ENCODE measurements at places on chromosomes 2 and 18.
A peak's percentile ranks its signal among the peaks of the same experiment; 100 is the strongest.

DNA sequence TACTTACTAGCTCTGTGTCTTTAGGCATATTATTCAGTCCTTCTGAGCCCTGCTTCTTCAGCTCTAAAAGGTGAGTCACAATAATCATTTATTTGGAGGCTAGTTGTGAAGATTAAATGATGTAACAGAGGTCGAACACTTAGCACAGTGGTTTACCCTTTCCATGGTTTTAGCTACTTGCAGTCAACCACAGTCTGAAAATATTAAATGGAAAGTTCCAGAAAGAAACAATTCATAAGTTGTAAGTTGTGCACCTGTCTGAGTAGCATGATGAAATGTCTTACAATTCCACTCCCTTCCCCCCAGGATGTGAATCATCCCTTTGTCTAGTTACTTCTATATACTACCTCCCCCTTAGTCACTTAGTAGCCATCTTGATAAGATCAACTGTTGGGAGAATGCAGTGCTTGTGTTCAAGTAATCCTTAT lies 217.6 kb upstream of the THUMPD2 start:
- DNase-seq: no peak

DNA sequence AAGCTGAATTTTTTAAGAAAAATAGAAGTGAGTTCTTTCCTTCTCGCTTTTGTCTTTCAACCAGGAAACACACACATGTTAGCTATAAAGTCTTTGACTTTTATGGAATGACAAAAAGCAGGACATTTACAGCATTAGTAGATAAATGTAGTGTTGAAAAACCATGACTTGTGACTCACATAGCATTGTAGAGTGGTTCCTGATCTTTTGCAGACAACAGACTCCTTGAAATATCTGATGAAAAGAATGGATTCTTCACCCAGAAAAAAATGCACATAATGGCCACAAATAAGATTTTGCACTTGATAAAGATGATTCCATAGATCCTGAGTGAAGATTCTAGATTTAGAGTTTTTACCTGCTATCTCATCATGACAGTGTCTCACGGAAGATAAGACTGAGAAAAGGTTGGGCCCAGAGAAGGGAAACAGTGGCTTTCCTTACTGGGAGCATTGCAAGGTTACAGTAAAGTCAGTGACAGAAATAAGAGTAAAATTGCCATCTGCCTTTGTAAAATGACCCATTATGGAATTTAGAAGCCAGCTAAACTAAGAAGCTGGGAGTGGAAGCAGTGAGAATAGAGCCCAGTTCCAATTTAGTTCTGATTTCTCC lies 14.0 kb downstream of the SMARCAL1 start:
- DNase-seq: no peak

- DNase-seq: no peak
Measured at GRCh38 chr2:100924122-100924519, 78.0 kb upstream of the RPL31 start.

- no peak for DNase-seq
Measured at GRCh38 chr2:195364015-195364965, 292.7 kb upstream of the SLC39A10 start.

DNA sequence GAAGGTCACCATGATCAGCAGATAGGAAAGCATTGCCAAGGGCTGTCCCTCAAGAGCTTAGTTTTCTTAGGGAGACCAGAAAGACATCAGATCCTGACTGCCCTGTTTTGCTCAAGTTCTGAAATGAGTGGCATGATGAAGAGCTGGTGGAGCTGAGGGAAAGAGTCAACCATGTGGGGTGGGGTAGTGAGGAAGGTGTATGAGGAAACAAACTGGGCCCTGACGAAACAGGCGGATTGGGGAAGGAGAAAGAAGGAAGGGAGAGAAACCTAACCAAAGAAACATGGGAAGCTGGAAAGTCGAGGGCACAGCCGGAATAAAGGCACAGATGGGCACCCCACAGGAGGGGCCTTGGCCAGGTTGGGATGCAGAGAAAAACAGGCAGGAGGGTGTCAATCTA lies 8.0 kb downstream of the TGOLN2 start:
- no peak for DNase-seq

DNA sequence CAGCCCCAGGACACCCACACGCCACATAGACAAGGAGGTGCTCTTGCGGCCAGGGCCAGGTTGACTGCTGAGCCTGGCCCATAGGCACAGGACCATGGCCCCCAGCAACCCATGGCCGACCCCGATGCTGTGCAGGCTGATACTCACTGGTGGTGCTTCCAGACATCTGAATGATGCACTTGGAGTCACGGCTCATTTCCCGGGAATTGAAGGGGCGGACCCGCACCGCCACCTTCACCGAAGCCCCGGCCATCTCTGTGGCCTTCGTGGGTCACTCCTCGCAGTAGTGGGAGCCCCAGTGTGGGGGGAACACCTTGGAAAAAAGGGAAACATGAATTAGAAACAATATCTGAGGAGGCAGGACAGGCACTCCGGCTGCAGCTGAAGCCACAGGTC lies 22.5 kb downstream of the KIF1A start:
- no peak for DNase-seq

- DNase-seq: no peak
Measured at GRCh38 chr2:208224802-208225201, 30.1 kb downstream of the IDH1 start.

DNA sequence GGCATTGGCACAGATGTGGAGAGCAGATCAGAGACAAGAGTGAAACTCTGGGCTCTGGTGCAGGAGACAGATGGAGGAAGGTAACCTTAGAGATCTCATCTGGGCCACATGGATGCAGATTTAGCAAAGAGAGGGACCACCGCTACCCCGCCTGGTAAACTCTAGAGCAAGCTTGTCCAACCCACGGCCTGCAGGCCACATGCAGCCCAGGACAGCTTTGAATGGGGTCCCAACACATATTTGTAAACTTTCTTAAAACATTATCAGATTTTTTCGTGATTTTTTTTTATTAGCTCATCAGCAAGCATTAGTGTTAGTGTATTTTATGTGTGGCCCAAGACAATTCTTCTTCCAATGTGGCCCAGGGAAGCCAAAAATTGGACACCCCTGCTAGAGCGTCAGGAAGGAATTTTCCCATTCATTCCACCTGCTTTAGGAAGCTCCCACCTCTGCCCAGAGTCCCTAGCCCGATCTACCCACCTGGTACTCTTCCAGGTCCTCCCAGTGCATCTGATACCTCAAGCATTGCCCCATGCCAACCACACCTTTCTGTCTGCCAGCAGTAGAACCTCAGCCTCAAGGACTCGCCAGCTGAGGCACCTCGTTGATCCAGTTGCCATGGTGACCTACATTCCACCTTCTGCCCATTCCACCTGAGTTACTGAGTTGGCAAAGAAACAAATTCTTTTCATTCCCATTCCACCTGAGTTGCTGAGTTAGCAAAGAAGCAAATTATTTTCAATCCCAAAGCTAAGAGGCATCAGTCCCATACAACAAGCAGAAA lies at the start of gene CIB4:
TSS of gene CIB4 (minus strand) at position 586 of the 784 bp plus-strand sequence. CDS start at position 534, 52 bp downstream.
- no peak for DNase-seq

- DNase-seq: no peak
Measured at GRCh38 chr2:239020541-239021041, 172.7 kb downstream of the TWIST2 start.

DNA sequence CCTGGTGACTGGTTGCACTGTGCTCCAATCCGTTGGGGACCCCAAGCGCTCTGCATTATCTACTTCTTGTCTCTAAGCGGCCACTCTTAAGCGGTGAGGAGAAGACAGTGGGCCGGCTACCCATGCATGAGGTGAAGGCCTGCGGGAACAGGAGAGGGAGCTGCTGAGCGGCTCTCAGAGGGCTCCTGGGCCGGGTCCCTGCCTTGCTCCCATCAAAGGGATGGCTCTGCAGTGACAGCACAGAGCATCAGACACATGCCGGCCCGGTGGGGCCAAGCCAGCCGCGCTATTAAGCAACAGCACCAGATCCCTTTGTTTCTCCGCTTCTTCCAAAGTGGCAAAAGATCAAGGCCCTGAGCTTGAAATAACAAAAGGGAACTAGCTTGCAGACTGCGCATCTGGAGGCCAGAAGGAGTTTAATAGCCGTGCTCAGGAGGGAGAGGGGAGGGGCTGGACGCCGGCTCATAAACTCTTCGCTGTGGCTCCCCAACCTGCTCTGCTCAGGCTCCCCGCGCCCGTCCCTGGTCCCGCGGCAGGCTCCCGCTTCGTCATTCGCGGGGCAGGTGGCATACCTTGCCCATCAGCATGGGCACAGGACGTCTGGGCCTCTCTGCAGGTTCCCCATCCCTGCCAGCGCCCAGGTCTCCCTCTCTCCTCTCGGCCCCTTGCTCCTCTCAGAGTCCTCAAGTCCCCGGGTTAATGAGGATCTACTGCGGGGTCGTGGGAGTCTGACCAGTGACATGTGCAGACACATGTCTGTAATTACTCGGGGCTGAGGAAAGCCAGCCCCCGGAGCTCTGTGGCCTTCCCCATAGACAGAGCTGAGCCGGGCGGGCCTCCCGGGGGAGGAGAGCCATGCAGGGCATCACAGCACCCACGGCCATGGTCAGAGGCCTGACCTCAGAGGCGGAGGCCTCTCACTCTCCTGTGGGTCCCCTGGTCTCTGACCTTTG lies 96.7 kb downstream of the ASB1 start:
- DNase-seq: no peak

DNA sequence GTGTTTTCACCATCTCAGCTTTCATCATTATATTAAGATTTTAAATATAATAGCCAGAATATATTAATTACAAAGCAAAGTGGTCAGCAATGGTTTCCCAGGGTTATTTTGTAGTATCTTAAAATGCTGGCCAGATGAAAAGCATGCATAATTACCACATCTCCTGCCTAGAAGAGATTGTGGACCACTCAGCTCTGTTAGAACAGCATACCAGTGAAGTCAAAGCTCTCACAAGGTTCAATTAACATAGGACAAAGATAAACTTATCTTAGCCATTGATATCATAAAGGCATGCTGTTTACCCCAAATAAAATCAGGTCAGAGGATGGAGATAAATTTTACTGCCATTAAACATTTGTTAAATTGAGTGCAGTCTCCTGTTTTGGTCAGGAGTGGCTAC lies 19.3 kb upstream of the PDE1A start:
- DNase-seq: no peak

DNA sequence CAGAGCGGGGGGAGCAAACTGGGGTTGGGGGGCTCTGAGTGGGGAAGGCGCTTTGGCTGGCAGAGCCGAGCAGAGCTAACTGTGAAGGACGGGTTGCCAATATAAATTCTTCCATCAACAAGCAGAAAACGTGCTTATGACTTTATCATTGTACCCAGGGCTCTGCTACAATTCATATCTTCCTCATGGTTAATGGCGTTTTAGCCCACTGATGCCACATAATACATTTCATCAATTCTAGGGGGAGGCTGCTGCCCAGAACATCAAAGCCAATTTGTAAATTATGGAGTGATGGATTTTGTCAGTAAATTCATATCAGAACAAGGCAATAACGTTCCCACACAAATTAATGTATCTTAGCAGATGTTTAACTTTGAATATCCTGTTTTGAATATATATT lies 175.5 kb upstream of the RAB12 start:
- DNase-seq: no peak

GRCh38 chr2:130884013-130884412 lies 47.3 kb downstream of the ARHGEF4 start:
- DNase-seq: no peak

GRCh38 chr2:238562446-238562845 lies 135.7 kb downstream of the ASB1 start:
- DNase-seq: no peak

DNA sequence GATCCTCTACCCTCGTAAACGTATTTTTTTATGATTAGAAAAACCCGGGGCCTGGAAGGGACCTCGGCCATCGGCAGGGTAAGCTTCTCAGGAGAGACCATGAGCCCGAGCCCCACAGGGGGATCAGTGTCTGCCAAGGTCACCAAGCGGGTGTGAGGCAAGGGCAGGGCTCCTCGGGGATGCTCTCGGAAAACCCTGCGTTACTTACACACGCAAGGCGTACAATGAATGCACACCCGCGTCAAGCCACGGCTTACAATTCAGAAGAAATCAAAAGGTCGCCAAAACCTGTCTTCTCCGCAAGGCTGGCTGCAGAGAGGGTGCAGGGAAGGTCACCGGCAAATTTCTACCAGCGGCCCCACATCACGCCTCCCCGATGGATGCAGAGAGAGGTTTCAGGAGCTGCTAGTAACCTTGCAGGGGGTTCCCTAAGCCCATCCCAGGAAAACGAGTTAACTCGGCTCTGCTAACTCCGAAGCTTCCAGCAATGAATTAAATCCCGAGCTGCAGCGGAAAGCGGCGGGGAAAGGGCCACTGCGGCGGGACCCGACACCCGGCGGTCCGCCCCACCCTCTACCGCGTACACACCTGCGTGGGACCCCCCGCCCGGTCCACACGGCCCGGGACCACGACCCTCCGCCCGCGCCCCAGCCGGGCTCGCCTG lies 638 bp downstream of the ST3GAL5 start:
- DNase-seq: no peak

- DNase-seq: no peak
Measured at GRCh38 chr18:12837747-12838146, 46.3 kb downstream of the PTPN2 start.

DNA sequence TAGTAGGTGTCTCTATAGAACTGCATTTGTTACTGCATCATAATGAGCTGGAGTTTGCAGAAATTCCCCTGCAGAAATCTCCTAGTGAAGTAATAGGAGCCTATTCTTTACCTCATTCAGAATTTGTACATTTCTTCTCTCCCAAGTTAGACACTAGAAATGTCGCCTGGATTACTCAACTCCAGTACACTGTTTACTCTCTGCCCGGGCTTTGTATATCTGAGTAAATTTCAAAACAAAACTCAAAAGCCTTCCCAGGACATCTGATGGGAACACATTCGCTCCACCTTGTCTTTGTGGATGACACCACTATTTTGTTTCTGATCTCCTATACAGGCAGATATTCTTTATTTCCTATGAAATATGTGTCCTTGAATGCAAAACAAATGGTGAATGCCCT lies 76.8 kb downstream of the POU3F3 start:
- no peak for DNase-seq

GRCh38 chr2:144324446-144325045 lies 195.4 kb downstream of the ZEB2 start:
- no peak for DNase-seq

DNA sequence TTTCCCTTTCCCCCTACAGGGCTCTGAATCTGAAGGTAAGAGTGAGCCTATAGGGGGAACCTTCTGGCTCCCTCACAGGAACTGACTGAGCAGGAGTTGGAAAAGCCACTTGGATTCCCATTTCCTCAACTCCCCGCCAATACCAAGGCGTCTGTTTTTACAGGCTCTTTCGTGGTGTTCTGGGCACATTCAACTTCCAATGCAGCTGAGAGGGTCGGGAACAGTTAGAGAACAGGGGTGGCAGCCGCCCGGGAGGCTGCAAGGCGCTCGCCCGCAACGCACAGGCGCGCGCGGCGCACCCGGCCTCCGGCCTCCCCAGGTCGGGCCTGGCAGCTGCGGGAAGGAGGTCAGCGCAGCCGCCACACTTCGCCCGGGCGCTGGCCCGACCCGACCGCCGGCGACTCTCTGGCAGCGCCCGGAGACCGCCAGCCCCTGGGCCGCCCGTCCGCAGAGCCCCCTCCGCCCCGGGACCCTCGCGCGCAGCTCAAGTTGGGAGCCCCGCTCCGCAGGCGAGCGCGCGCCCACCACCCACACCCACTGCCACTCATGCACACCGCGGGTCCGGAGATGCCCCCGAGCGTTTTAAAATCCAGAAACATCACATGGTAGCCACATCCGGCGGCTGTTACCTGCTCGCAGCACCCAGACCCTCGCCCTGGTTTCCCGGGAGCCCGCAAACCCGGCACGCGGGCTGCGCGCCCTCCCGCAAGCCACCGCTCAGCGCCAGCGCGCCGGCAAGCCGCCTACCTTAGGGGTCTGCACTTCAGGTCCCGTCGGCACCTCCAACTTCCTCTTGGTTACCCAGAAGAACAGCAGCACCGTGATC lies 816 bp downstream of the GALNT14 start:
- DNase-seq: peak; percentile 43

All from D721Med (cell line).